ENCODE measurements at places on chromosomes 7 and 10.
A peak's percentile ranks its signal among the peaks of the same experiment; 100 is the strongest.

- DNase-seq: no peak
Measured at GRCh38 chr10:114920459-114920858, 17.5 kb upstream of the TRUB1 start.

DNA sequence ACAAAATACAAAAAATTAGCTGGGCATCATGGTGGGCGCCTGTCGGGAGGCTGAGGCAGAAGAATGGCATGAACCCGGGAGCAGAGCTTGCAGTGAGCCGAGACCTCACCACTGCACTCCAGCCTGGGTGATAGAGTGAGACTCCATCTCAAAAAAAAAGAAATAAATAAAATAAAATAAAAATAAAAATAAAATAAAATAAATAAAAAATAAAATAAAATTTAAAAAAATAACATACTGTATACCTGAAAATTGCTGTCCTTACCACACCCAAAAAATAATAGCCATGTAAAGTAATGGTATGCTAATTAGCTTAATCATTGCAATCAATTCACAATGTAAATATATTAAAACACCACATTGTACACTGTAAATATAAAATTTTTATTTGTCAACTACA lies 3.4 kb downstream of the ZC3HAV1L start:
- DNase-seq: no peak

DNA sequence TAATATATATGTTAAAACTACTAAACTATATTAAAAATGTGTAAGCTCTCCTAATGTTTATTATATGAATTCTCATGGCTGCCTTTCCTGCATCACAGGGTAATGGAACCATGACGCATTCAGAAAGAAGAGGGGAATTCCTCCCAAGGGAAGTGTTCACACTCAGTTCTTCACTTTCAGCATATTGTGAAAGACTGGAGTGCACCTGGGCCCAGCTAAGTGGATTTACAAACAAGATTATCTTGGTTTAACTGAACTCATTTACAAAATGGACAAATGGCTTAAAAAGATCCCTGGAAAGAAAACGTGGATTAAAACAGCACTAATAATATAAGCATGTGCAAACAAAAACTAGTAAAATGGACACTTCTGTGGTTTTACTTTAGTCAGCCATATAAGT lies 149.8 kb downstream of the DOCK4 start:
- DNase-seq: peak; percentile 42

GRCh38 chr7:147803151-147803550 lies 787.4 kb upstream of the C7orf33 start:
- no peak for DNase-seq

DNA sequence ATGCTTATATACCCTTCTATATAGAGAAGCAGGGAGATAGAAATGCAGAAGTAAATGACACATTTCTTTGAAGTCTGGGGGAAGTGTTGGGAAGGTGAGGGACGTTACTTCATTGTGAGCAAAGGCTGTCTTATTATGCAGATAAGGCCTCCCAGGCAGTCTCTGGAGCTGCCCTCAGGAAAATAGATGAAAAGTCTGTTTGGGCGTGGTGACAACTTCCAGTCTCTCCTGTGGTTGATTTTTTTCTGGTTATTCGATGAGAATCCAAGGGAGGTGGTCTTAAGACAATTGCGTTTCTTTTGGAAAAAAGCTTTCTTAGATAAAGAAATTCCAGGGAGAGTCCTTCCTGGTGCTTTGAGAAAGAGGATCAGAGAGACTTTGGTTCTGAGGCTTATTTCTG lies 84.0 kb downstream of the NEUROD6 start:
- no peak for DNase-seq

DNA sequence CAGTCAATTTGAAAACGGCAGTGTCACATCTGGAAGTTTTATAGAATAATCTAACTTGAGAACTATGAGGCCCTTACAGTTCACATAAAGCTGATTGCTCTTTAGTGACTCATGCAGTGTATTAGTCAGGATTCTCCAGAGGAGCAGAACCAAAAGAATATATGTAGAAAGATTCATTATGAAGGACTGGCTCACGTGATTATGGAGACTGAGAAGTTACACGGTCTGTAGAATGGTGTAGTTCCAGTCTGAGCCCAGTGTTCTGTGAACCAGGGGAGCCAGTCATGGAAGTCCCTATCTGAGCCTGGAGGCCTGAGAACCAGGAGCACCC lies 21.5 kb downstream of the RBM33 start:
- DNase-seq: peak; percentile 49

GRCh38 chr10:30491204-30491915 lies 57.4 kb downstream of the MAP3K8 start:
- no peak for DNase-seq

DNA sequence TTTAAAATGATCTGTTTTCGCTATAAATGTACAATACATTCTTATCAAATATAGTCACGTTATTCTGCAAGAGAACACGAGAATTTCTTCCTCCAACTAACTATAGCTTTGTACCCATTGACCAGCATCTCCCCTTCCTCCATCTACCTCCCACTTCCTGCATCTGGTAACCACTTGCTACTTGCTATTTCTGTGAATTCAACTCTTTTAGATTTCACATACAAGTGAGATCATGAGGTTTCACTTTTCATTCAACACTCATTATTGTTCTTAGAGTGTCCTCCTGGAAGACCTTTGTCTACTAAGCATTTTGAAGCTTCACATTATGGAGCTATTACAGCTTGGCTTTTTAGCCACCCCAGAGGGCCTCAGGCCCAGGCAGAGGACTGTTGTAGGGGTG lies 741.3 kb upstream of the FZD8 start:
- DNase-seq: no peak

GRCh38 chr10:90968328-90969081 lies 47.6 kb upstream of the ANKRD1 start:
- DNase-seq: peak; percentile 39

DNA sequence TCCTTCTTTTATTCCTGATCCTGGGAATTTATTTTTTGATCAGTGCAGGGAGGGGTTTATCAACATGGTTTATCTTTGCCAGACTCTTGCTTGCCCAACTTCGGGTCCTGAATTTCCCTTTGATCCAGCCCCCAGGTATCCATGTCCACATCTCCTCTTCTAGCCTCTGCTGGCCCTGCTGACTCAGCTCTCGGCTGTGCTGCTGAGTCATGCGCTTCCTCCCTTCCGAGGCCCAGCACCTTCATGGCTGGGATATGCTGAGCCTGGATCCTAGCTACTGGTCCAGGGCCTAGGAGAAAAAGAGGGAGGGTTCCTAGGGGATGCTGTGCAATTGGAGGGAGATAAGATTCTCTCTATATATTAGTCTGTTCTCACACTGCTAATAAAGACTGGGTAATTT lies 380.7 kb upstream of the SHH start:
- DNase-seq: no peak

GRCh38 chr10:101354328-101355071 lies 535 bp downstream of the BTRC start:
- no peak for DNase-seq

DNA sequence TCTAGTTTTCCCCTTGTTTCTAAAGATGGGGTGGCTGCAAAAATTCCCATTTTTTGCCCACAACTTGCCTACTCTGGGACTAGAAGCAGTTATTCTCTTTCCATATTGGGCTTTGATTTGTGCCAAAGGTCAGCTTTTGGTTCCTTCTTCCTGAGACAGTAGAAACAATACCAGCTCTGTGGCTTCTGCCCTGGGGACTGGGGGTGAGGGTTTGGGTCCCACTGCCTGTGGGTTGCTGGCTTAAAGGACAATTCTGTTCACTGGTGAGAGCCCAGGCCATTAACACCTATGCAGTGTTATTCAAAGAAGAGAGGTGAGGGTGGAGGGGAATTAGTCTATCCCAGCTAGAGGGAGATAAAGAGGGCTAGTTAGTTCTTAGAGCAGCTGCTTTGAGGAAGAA lies 171.5 kb downstream of the CPEB3 start:
- no peak for DNase-seq

GRCh38 chr7:17371671-17372524 lies 73.4 kb downstream of the AHR start:
- peak; percentile 89 for DNase-seq

DNA sequence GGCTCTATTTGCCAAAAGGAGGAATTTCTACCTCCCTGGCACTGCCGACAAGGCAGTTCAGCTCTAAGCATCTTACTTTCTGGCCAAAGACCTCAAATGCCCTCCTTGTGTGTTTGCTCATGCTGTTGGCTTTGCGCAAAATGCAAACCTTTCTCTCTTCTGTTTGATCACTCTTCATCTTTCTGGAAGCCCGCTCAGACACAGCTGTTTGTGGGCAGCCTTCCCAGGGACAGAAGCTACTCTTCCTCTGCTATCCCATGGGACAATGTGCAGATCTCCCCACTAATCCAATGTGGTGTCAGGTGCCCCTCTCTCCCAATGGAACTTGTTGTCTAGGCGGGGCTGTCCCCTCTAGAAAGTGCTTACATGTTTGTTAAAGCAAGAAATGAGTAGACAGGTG lies 278.7 kb downstream of the CCSER2 start:
- DNase-seq: no peak

- no peak for DNase-seq
Measured at GRCh38 chr7:111051832-111052231, 39.1 kb upstream of the LRRN3 start.

DNA sequence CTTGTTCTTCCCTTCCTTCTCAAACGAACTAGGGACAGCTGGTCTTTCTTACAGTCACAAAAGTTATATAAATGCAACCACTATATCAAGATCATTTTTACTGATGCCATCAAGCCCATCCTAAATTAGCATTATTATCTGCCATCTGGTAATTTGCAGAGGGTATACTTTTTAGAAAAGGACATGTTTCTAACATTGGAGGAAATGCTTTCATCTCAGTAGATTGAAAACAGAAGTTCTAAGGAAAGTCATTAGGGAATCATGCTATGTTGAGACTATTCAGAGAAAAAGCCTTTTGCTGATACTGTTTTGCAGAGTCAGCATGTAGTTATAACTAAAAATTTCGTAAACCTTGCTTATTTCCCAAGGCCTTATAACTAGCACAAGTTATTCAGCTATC lies 146.7 kb downstream of the WNT2 start:
- no peak for DNase-seq

GRCh38 chr7:142901426-142902259 lies 16.1 kb upstream of the TRPV6 start:
- DNase-seq: no peak

DNA sequence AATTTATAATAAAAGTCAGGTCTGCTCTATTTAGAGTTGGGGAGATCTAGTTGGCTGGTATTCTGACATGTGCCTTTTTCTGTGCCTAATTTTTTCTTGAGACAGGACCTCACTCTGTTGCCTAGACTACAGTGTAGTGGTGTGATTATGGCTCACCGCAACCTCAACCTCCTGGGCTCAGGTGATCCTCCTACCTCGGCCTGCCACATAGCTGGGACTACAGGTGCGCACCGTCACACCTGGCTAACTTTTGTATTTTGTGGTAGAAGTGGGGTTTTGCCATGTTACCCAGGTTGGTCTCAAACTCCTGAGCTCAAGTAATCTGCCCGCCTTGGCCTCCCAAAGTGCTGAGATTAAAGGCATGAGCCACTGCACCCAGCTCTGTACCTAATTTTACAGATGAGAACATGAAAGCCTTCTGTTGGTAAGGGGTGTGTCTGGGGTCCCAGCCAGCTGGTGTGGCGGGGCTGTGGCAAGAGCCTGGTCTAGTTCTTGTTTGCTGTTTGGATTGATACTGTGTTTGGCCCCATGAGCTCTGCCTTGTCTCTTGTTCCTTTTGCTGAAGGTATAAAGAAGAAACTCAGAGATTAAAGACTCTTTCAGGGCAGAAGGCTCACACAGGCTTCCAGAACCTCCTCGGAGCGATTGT lies 31.4 kb downstream of the POR start:
- no peak for DNase-seq

GRCh38 chr10:114473776-114474175 lies 69.5 kb upstream of the AFAP1L2 start:
- no peak for DNase-seq

- peak; percentile 95 for DNase-seq
Measured at GRCh38 chr7:33986951-33987947, 81.9 kb downstream of the BMPER start.

DNA sequence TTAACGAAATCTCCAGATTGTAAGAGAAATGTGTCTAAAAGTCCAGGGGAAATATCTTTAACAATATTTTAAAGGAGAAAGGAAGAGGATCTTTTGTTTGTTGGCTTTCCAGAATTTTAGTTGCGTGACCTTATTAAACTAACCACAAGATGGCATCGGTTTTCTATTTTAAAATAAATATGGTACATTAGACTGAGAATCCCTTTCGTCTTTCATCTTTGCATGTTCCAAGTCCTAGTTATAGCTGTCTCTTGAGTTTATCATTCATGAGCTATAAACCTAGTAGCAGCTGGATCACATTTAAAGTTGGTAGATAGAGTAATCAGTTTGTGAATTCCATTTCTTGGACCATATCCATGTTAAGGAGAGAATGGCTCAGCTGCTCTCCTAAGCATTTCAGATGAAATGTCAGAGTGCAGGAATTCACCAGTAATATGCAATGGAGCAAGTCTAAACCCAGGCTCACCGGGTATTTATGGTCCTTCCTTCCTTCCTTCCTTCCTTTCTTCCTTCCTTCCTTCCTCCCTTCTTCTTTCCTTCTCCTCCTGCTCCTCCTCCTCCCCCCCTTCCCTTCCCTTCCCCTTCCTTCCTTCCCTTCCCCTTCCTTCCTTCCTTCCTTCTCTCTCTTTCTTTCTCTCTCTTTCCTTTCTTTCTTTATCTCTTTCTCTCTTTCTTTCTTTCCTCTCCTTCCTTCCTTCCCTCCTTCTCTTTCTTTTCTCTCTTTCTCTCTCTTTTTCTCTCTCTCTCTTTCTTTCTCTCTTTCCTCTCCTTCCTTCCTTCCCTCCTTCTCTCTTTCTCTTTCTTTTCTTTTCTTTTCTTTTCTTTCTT lies 57.8 kb upstream of the RAB18 start:
- DNase-seq: peak; percentile 10

Measured in AG04450 (cell line).